ENCODE measurements at places on chromosomes 1 and 21.

- DNase-seq: no peak
Observed at GRCh38 chr1:116997066-116997465, 4.5 kb upstream of the CD101 start.

DNA sequence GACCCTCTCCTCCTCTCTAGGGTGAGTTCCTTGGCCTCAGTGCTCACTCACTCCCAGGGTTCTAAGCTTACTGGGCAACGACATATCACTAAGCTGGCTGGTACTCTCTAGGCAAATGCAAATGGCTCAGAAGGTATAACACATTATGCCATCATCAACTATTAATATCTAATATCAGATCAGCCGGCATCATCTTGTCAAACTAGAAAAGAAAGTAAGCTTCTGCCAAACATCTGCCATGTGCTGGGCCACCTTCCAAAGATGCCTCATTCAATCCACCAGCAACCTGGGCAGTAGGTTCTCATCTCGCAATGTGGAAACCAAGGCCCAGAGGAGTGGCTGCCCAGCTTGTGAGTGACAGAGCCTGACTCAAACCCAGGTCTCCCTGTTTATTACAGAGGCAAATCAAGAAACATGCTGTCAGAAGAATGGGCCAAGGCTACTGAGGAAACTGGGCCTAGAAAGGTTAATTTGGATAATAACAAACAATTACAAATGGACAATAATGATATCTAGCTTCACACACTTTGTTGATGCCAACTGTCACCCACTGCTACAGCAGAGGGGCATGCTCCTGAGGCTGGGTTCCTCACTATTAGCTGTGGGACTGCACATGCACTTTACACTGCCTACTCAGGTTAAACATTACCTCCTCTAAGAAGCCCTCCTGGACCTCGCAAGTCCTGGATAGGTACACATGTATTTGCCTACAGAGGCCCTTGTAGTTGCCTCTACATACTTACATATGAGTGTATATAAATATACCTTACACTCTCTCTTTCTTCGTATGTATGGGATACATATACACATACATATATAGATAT is 183.3 kb upstream of the JUN start:
- no peak for DNase-seq

GRCh38 chr21:27346041-27346448 is 379.2 kb upstream of the ADAMTS5 start:
- no peak for DNase-seq

- no peak for DNase-seq
Observed at GRCh38 chr21:25324666-25325065, 282.6 kb downstream of the MRPL39 start.

GRCh38 chr1:231684356-231685244 is 58.0 kb downstream of the DISC1 start:
- DNase-seq: no peak

GRCh38 chr1:94591823-94592570 is 50.4 kb upstream of the F3 start:
- no peak for DNase-seq

DNA sequence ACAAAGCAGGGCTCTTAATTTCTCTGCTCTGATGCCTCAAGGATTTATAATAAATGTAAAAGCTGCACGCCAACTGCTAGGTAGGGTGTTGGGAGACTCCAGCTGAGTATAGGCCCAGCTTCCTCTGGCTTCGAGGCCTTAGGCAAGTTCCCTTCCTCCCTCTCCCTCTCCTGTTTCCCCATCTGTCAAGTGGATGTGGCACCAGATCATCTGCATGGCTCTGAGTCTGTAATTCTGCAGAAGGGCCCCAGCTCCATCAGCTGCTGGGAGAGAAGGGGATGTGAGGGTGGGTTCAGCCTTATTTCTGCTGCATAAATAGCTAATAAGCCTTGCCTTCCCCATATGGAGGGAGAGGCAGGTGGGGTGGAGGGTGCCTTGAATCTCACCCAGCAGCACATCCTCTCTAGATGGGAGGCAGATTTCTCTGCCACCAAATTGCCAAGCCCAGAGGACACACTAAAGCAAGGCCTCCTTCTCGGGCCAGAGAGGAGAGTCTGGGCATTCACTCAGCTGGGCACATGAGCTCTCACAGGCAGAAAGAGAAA is 3.8 kb downstream of the TRIM62 start:
- DNase-seq: no peak

GRCh38 chr1:76503100-76503499 is 364.2 kb upstream of the ST6GALNAC5 start:
- DNase-seq: no peak

- no peak for DNase-seq
Observed at GRCh38 chr1:108747898-108748297, 1.4 kb downstream of the STXBP3 start.

GRCh38 chr1:183034682-183035081 is 11.5 kb downstream of the LAMC1 start:
- DNase-seq: no peak

- DNase-seq: no peak
Observed at GRCh38 chr1:117760069-117760468, 154.2 kb downstream of the TENT5C start.

DNA sequence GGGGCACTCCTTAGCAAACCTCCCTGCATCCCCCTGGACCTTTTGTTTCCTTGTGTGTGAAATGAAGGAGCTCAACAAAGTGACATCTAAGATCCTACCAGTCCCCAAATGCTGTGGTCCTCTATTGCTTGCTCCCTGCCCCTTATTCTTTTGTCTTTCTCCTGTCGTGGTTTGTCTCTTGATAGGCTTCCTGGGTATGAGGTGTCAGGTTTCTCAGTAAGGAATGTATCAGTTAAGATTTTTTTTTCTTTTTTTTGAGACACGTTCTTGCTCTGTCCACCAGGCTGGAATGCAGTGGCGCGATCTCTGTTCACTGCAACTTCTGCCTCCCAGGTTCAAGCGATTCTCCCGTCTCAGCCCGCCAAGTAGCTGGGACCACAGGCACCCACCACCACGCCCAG is 16.8 kb downstream of the CNIH3 start:
- DNase-seq: no peak

- DNase-seq: no peak
Observed at GRCh38 chr1:94622757-94623156, 81.2 kb upstream of the F3 start.

DNA sequence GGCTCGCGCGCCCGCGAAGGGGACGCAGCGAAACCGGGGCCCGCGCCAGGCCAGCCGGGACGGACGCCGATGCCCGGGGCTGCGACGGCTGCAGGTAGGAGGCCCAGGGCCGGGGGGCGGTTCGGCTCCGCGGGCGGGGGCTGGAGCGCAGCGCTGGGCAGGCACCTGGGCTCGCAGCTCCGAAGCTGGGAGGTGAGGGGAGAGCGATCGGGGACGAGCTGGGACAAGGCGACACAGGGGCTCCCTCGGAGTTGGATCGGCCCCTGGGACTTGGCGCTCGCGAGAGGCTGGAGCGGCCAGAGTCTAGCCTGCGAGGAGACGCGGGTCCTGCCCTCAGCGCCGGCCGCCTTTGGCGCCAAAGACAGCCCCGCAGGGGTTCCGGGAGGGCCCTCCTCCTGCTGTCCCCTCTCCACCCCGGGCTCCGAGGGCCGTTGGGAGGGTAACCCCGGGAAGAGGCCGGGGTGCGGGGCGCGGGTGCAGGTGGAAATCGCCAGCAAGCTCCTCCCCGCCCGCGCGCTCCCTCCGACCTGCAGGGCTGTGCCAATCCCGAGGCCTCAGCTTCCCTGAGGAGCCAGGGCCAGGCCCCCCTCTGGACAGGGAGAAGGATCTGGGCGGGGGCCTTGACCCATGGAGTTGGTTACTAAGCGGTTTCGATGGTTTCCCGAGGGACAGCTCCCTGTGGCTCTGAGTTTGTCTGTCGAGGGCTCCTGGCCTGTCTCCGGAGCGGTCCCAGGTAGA is 401 bp downstream of the TP73 start:
- no peak for DNase-seq

DNA sequence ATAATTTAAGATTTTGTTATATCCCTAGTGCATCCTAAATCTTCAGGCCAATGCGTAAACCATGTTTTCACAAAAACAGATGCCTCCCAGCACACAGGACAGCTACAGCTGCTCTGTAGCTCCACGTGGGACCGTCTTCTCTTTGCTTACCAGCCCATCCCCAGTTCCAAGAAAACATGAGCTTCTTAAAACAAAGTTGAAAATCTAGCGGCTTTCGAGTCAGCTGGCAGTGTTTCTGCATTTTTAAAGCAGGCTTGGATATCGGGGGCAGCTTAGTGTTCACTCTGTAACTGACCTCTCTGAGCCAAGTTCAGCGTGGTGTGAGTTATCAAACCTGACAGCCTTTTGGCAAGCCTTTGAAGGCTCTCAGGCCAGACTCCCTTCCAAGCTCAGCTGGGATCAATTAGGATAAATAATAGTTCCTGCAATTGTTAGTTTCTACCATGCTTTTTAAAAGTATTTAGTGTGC is 881.5 kb downstream of the LTN1 start:
- DNase-seq: no peak

DNA sequence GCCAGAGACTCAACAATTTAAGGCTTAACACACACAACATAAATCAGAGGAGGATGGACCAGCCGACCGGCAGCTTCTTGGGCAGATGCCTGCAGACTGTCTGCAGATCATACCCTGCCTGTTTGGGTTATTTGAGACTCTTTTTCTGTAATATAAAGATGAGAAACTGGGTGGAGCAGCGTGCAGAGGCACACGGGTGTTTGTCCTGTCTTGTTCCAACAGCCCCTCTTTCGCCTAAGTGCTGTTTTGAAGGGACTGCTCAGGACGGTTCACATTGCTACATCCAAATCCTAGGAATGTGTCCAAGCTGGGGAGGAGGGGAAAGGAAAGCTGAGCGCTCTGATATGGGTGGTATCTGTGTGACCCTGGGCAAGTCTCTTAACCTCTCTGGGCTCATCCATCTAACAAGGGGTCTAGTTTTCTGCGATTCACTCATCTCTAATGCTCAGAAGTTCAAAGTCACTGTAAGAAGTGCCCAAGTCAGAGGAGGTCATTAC is 149.9 kb downstream of the CLIC6 start:
- no peak for DNase-seq

DNA sequence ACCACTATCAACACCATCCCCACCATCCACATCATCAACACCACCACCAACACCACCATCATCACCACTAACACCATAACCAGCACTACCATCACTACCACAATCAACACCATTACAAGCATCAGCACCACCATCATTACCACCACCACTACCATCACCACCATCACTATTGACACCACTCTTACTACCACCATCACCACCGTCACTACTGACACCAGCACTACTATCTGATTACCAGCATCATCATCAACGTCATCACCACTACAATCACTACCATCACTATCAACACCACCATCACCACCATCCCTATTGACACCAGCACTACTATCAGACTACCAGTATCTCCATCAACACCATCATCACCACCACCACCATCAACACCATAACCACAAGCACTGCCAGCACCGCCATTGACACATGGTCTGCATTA is 106.1 kb upstream of the RUNX3 start:
- no peak for DNase-seq

- DNase-seq: no peak
Observed at GRCh38 chr1:217012659-217013058, 289.4 kb upstream of the ESRRG start.

DNA sequence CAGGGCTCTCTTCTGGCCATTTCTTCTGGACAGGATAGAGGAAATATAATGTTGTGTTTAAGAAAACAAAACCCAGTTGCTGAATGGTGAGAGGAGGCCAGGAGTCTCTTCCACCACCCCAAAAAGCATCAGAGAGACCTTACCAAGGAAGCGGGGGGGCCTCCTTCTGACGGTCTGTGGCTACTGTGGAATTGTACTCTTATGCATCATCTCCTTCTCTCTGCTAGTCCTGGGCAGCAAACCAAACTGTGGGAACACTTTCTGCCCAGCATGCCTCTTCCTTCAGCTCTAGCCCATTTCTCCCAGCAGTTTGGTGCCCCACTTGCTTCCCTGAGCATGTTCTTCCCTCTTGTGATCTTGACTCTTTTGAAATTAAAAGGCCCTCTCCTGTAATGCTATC is 157.7 kb downstream of the HHIPL2 start:
- DNase-seq: no peak

Measured in nucleus accumbens (tissue), 56 donors.